ENCODE measurements at places on chromosomes 3 and 15. TPM values are rescaled to one million over a fixed set of nuclear protein-coding genes. Genes with fewer than 3 reads are reported as not detected.

The KCNH8 gene
- 1.2 TPM for total RNA-seq

The IGSF11 gene
- total RNA-seq: 2.3 TPM

The SRPRB gene
- total RNA-seq: 80.9 TPM

The PLSCR4 gene
- 6.0 TPM for total RNA-seq

The RPSA gene
- 1,264 TPM for total RNA-seq

The TRPM1 gene
- not detected for total RNA-seq

The ABTB1 gene
- 11.6 TPM for total RNA-seq
